Amniotic epithelial cell (primary cell): ENCODE measurements at places on chromosomes 11 and 22.

GRCh38 chr11:67299471-67300191, 3.7 kb upstream of the SSH3 start:
- DNase-seq = no peak

DNA sequence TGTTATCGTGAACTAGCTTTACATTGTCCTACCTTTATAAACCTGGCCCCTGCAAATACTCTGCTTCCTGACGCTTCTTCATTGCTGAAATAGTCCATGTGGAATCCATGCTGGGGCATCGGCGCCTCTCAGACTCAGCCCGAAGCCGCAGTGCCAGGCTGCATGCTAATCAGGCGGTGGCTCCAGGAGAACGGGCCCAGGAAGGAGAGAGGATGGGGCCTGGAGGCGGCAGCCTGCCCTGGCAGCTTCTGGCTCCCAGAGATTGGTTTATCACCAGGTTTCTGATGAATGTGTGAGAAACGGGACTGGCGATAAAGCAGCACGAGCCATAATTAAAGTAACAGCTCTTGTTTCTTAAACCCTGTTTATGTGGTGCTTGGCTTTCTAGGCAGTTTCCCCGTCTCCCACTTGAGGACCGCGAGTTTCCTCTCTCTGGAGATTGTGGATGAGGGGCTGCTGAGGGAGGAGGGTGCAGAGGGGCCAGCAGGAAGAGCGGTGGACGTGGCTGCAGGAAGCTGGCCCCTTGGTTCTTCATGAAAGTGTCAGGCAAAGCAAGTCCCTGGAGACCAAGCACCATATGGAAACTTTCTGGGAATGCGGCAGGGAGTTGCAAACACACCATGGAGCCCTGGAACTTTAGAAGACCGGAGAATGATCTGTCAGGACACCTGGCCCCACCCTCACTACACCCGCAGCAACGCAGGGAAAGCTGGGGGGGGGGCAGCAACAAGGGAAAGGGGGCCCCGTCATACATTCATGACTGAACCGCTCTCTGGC, 93.4 kb downstream of the NTM start:
- no peak for DNase-seq

DNA sequence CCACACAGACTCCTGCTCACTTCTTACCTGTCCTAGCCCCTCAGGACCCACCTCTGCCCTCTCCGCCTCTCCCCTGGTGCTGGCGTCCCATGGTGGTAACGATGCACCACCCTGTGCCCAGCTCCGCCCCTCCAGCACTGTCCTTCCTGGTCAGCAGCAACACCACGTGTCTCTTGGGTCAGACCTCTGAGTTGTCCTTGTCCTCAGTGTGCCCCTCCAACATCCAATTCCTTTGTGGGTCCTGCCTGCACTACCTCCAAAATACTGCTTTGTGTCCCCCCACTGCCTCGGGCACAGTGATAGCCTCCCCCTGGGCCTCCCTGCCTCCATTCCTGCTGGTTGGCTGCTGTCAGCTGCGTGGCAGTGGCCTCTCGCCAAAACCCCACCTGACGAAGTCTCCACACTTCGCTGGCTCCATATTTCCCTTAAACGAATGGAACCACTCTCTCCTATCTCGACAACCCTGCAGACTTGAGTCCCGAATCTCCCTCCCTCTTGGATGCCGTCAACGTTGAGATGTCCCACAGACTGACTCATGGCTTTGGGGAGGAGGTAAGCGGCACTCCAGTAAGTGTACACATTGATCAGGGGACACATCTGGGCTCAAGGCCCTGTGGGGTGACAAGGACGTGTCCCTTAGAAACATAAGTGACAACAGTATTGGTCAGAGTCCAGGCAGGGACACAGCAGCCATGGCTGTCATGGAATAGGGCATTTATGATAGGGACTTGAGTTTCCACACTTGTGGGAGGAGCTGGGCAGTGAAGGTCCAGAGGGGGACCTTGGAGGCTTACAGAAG, 42.8 kb downstream of the SHISAL1 start:
- no peak for DNase-seq

DNA sequence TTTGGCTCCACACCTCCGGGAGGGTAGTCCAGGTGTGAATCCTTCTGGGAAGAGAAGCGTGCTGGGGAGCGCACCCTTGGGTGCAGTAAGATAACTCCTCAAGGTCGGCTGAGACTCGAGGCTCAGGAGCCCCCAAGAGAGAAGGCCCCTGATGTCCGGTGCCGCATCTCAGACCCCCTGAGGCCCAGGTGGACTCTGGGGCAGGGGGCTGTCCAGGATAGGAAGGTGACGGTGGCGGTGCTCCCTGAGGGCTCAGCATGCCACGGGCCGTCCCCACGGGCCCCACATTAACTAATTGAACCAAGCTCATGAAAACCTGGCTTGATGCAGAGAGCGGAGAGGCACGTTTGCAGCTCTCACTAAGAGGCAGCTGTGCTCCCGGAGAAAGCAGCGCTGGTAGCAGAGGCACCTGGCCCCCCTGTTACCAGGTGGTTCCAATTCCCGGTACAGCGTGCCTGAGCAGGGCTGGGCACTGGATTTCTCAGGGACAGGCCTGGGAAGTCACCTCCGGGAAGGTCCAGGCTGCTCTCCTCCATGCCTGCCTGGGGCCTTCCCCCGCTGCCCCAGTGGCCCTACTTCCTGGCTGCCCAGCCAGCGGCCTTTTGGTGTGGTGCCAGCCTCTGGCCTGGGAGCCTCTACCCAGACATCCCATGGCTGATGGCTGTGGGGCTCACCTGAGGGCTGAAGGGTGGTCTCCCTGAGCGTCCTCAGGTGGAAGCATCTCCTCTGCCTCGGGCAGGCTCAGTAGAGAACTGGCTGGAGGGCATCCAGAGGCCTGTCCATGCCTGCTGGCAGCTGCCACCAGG, 1.1 kb downstream of the KCNQ1 start:
- no peak for DNase-seq

- DNase-seq = peak; percentile 21
These were observed 23.0 kb downstream of the LIMK2 start for GRCh38 chr22:31235081-31235480.

DNA sequence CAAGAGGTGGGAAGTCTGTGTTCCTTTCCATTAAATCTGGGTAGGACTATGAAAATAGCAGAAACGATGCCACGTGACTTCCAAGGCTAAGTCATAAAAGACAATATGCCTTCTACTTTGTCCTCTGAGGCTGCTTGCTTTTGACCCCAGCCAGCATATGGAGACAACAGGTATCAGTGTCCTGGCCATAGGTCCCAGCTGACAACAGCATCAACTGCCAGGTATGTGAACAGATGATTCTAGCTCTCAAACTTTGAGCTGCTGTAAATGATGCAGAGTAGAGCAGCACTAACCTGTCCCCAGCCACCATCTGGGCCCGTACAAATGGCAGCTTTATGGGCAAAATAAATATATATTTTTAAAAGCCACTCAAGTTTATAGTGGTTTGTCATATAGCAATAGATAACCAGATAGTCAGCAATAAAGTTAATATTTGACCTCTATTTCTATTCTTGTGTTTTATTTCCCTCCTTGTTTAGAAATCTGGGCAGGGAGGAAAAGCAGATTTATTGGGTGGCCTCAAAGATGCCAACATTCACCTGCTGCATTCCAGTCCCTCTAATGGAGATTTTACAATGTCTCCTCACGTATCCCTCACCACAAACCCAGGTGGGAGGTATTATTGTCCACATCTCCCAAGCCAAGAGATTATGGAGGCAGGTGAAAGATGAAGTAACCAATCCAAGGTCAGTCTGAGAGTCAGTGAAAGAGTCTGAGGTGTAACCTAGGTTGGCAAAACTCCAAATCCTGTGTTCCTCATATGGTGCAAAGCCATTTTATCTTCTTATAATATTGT, 209.6 kb upstream of the LARGE1 start:
- no peak for DNase-seq

- DNase-seq = no peak
These were observed 19.8 kb downstream of the ARL14EP start for GRCh38 chr11:30342736-30343166.

DNA sequence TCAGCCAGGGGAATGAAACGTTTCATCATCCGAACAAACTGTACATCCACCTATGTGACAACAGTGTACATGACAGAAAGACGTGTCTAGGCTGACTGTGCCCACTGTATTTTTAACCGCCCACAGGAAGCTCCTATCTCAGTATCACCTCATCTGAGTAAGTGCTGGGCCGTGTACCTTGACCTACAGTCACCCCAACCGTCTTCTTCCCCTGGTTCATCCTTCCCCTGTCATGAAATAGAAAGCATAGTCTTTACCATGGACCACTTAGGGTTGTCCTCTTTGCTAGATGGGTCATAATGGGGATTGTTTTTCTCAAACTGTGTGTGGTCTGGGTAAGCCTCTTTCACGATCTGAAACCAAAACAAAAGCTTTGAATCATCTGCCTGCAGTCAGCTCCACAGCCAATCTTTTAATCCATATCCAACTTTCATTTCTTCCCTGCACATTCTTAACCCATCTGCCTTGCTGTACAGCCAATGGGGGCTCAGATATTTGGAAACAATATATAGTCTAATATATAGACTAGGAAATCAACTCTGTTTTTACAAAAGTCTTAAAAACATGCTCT, 4.2 kb downstream of the THYN1 start:
- DNase-seq = no peak

GRCh38 chr11:78218707-78219492, 30.2 kb downstream of the USP35 start:
- DNase-seq = no peak

GRCh38 chr11:23840872-23841271, 656.0 kb upstream of the LUZP2 start:
- no peak for DNase-seq

- no peak for DNase-seq
These were observed 22.6 kb downstream of the AMOTL1 start for GRCh38 chr11:94790661-94791180.
